ENCODE measurements at places on chromosomes 12 and 14. TPM values are rescaled to one million over a fixed set of nuclear protein-coding genes. Genes with fewer than 3 reads are reported as not detected.

The TTLL5 gene
- 12.9 TPM for total RNA-seq

The SEL1L gene
- 16.9 TPM for total RNA-seq

The ITGB7 gene
- not detected for total RNA-seq

The STON2 gene
- total RNA-seq = not detected

The TAS2R31 gene
- not detected for total RNA-seq

The CCDC177 gene
- not detected for total RNA-seq

The TMEM229B gene
- 5.9 TPM for total RNA-seq

The APAF1 gene
- total RNA-seq = 19.3 TPM

The AKAP3 gene
- not detected for total RNA-seq

The KRT80 gene
- total RNA-seq = 12.0 TPM

The PARP11 gene
- 2.3 TPM for total RNA-seq

The LGR5 gene
- total RNA-seq = not detected

The MDGA2 gene
- total RNA-seq = not detected

Measured in MG63 (cell line).